Stimulated activated CD4-positive, alpha-beta T cell treated with anti-CD3 and anti-CD28 coated beads, Interleukin-15, amount 100 ng/mL, for 24 hours (primary cell): ENCODE measurements at places on chromosomes 4 and X.

GRCh38 chr4:120317713-120318112, 251.1 kb upstream of the MAD2L1 start:
- DNase-seq, result no peak

GRCh38 chr4:114649908-114650307, 51.3 kb downstream of the UGT8 start:
- no peak for DNase-seq

GRCh38 chr4:59409647-59410046, 1790.5 kb upstream of the ADGRL3 start:
- no peak for DNase-seq

GRCh38 chr4:171583790-171584189, 229.4 kb upstream of the GALNTL6 start:
- DNase-seq, result no peak

- DNase-seq, result no peak
Measured at GRCh38 chrX:153951683-153952372, 7.4 kb upstream of the RENBP start.

DNA sequence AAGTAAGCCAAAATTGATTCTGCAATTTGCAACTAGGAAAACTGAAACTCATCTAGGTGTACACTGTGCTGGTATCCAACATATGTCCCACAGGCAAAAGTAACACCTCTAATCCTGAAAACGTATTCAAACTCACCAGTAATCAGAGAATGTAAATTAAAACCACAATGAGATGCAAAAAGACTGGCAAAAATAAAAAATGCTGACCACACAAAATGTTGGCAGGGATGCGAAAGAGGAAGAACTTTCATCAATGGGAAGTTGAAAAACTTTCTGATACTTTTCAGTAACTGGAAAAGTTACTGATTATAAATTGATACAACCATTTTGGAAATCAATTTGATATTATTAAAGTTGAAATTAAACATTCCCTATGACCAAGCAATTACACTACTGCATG, 20.1 kb upstream of the CORIN start:
- no peak for DNase-seq

GRCh38 chrX:74133156-74133796, 170.7 kb upstream of the ZCCHC13 start:
- DNase-seq, result no peak

DNA sequence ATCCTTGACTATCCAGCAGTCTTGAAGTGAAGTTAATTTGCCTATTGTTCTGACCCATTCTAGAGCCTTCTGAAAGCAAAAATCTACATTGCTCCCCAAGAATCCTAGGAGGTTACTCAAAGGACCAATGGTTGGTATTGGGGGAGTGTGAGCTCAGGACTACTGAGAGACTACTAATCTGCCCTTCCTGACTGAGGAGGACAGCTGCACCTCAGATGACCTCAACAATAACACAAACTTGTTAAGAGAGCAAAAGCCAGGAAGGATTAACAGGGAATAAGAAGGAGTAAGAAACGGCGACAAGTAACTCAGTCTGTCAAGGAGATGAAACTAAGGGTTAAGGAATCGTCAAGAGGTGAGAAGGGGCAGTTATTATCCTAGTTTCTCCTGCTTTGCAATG, 43.4 kb downstream of the IDS start:
- no peak for DNase-seq

DNA sequence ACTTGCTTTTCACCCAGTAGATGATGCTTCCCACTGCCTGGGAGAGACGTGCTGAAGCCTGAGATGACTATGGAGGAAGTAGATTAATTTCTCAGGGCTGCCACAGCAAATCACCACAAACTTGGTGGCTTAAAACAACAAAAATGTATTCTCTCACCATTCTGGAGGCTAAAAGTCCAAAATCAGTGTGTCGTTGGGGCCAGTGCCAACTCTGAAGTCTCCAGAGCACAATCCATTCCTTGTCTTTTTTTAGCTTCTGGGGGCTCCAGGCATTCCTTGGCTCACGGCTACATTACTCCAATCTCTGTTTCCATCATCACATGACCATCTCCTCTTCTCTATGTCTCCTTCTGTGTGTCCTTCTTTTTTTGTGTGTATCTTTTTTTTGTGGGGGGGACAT, 105.8 kb upstream of the C1QTNF7 start:
- no peak for DNase-seq

- DNase-seq, result no peak
Measured at GRCh38 chr4:72283357-72283756, 251.6 kb downstream of the NPFFR2 start.

DNA sequence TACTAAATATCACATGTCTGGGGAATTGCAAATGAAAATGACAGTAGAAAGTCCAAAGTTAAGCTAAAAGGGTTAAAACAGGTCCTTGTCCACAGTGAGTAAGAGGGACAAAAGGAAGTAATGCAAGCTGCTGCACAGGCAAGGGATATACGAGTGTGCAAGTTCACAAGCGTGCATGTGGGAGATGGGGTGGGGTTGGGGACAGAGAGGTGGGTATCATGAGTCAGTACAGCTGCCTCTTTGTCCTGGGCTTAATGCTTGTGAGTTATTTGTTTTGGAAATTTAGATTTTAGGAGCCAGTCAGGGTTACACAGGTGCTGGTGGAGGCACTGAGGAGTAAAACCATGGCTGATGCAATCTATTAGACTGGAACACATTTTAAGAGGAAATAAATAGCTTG, 3.3 kb upstream of the GPRASP2 start:
- DNase-seq, result no peak

DNA sequence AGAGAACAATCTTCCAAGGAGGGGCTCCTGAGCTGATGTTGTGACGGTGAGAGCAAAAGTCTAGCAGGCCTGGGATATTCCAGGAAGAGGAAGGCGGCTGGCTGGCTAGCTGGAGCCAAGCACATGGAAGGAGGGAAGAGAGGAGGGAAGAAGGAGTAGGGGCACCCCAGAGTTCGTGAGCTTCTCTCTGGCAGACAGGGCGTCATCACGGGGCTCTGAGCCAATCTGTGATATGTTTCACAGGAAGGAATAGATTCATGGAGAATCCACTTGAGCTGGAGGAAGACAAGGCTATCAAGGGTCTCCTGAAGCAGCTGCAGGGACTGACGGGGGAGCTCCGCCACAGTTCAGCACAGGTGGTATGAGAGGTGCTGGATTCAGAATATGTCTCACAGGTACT, 73.6 kb downstream of the DHRSX start:
- DNase-seq, result no peak

GRCh38 chrX:2819345-2820135, 9.2 kb upstream of the GYG2 start:
- no peak for DNase-seq

DNA sequence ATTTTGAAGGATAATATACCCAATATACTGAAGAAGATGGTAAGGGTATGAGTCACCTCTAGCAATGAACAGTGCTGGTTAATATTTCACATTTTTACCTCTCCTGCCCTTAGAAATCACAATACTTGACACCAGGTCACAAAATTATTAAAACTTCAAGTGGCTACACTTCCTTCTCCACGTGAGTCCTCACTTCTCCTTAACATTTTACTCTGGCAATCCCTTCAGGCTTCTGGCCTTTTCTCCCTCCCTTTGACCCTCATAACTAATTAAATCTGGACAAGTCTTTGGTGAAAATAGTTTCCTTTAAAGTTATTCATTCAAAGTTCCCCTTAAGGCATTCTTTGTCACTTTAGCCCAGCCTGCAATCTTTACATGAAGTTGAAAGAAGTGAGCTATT, 190.4 kb downstream of the UNC5C start:
- DNase-seq, result no peak

DNA sequence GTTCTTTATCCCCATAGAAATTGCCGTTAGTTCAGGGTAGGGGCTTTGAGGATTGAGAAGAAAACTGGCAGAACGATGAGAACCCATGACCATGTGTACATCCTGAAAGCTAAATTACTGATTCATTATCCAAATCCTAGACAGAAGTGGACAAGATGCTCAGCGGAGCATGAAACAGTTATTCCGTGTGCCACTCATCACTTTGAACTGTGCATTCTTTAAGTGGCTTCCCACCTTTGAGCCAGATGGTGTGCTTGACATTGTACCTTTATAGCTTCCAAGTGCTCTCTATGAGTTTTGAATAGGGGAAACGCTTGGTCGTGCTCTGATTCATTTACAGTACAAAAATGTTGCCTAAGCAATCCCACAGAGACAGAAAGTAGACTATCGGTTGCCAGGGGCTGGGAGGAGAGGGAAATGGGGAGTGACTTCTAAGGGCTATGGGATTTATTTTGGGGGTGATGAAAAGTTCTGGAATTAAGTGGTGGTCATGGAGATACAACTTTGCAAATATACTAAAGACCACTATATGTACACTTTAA, 100.0 kb downstream of the DOCK11 start:
- no peak for DNase-seq

DNA sequence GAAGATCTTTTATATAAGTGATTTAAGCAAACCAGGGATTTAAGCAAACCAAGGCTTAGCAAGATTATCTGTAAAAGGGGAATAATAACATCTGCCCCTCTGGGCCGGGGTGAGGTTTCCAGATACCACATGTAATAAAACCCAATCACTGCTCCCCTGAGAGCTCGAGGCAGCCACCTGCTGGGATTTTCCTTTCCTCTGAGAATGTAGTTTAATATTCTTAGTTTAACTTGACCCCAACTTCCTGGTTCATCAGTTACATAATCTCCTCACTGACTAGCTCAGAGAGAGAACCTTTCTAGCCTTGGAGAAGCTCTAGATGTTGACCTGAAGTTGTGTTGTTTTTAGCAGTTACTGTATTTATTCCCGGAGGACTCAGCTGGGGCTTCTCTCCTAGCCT, 322.4 kb downstream of the ARHGAP10 start:
- no peak for DNase-seq

DNA sequence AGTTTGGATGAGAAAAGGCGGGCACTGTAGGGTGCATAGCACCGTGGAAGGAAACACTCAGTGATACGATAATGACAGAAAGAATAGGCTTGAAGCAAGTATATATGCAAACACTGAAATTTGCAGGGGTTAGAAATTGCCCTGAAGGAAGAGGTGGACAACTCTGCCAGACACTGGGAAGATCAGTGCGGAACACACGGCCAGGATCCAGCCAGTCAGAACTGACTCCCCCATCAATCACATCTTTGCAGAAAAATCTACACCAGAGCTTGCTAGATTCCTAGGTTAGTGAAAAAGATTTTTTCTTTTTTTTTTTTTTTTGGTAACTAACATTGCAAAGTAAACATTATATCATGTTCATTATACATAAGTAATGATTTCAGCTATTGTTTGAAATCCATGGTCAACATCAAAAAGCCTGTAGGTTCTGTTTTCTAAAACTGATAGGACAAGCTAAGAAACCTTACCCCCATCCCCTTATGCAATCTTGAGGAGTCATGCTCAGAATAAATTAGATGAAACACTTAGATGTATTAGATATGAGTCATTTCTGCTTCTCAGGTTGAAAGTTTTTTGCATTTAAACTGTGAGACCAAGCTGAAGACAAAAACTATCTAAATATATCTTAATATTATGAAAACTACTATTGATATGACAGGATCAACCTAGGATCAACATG, 38.9 kb downstream of the TRIML1 start:
- DNase-seq, result no peak

DNA sequence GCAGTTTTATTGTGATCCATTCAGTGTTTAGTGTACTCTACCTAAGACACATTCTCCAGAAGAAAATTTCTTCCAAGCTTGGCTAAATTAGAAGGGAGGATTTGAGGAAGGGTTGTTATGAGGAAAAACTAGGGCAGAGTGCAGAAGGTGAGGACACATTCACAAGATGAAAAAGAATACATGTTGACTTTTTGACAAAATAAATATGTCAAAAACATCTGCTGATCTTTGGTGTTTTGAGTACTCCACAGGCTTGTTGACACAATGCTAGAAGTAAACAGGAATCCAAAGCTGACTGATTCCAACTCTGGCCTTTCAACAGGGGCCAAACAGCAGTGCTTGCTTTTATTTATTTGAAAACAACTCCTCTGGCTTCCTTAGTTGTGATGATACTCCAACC, 125.8 kb upstream of the SLC7A11 start:
- DNase-seq, result no peak

DNA sequence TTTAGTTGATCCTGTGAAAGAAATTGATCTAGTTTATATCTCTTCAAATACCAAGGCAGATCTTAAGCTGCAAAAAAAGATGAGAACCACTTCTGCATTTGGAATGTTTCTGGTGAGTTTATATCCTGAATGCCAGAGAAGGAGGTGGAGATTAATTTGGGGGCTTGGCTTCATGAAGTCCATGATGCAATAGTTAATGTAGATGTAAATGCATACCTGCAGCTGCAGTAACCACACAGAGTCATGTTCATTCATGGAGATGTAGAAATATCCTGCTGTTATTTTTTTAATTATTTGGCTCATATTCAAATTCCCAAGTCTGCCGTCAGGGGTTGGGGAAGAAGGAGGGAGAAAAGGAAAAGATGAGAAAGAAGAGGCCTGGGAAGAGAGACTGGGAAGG, at the start of gene SULT1E1:
Gene SULT1E1, minus strand, starts transcription at position 94 of the 400 bp plus-strand sequence. CDS start 2,501 bp downstream, outside the sequence.
- DNase-seq, result no peak

DNA sequence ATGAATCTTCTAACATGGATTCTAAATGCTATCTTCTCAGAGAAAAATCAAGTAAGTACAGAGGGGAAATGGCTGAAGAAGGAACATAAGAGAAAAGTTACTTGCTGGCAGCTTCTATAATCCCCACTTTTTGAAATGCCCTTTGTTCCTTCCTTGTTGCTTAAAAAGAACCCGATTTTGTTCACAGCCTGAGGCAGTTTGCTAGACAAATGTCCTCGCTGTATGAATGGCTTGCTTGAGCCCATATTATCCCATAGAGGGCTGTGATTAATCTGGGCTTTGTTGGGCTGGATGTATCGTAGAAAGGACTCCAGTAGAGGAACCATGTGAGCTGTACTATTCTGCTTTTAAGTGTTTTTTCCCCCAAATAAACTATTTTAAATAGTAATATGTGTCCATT, 134.3 kb upstream of the FGF13 start:
- no peak for DNase-seq

DNA sequence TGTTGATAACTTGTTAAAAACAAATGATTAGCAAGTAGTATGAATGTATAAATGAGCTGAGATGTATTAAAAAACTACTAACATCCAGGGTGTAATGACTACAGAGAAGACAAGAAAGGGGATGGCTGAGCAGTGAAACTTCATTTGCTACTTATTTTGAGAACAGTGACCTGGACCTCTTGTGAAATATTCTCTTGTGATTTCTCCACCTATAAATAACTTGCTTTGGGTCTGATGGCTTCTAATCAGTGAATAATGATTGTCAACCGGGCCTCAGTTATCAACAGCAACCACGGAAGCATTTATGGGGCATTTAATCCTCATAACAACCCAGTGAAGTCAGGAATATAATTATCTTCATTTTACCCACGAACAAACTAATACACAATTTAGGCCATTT, 154.2 kb upstream of the HAND2 start:
- DNase-seq, result no peak

GRCh38 chr4:112847781-112848180, 201.7 kb upstream of the ANK2 start:
- no peak for DNase-seq

GRCh38 chrX:132853040-132853439, 105.4 kb downstream of the HS6ST2 start:
- no peak for DNase-seq
